Sciatic nerve (tissue), 2 donors: ENCODE measurements at places on chromosomes 4 and X. TPM values are rescaled to one million over a fixed set of nuclear protein-coding genes. Genes with fewer than 3 reads are reported as not detected.

DNA sequence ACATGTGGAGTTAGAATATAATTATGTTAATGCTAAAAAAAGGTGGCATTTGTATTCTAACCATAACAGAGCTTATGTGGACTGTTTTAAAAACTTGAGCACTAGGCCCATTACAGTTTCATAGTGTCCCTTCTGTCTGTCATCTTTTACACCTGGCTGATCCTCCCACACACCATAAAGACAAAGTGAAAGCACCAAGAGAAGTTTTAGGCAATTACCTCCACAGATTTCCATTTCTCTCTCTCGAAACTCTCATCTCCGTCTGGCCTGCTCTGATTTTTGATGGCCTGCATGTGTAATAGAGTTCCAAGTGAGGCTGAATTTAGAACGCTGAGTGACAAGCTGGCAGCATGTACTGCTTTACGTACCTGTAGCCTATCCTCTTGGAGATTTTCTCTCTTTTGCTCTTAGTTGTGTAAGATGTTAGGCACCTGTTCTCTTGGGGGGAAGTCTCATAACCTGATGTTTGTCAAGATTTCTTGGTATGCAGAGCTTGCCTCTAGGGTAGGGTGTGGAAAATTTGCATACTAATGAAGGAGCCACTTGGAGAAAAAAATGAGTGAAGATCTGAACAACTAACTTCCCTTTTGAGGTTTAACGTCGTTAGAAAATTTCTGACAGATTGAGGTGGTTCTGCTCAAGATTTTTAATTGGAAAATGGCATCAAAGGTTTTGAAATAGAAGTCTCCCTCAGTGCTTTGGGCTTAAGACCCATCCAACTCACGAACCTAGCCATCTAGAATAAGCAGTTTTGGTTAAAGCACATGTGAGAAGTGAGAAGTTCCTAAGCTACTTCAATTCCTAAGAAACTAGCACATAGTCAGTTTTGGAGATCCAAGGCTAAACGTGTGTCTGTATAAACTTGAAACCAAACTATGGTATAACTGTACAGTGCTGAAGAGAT is 57.6 kb upstream of the RAP1GDS1 start:
- no peak for DNase-seq

DNA sequence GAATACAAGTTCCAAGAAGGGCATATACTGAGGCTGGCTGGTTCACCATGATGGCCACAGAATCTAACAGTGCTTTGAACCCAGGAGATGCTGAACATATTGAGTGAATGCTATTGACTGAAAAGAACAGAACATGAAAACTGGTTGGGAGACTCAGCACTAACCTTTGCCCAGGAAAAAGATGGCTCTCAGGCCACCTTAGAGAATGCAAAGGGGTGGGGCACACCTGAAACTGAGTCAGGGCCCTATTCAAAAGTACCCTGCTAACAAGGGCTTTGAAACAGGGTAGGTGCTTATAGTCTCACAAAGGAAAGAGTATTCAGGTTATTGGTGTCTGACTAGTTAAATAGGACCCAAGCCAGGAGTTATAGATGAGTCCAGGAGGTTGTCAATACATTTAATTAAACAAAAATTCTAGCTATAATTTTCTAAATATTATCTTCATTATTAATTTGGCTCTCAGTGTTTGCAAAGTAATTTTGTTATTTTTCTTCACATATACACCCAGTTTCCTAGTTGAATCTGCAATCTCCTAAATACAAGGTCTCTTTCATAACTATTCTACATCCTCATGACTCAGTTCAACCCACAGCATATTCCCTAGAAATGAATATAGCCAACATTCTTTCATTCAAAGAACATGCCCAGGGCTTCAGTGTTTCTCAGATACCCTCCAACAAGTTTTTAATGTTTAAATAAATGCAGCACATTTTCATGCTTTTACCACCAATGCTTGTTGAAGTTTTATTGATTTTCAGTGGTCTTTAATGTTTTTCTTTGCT is 144.2 kb upstream of the RAPGEF2 start:
- no peak for DNase-seq

- DNase-seq, result no peak
Observed at GRCh38 chr4:55980725-55981124, 32.0 kb downstream of the CEP135 start.

DNA sequence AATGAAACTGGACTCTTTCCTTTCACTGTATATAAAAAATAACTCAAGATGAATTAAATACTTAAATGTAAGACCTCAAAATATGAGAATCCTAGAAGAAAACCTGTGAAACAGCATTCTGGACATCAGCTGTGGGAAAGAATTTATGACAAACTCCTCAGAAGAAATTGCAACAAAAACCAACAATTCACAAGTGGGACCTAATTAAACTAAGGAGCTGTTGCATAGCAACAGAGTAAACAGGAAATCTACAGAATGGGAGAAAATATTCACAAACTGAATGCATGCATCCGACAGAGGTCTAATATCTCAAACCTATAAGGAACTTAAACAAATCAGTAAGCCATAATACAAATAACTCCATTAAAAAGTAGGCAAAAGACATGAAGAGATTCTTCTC is 851.7 kb upstream of the PCDH10 start:
- no peak for DNase-seq

DNA sequence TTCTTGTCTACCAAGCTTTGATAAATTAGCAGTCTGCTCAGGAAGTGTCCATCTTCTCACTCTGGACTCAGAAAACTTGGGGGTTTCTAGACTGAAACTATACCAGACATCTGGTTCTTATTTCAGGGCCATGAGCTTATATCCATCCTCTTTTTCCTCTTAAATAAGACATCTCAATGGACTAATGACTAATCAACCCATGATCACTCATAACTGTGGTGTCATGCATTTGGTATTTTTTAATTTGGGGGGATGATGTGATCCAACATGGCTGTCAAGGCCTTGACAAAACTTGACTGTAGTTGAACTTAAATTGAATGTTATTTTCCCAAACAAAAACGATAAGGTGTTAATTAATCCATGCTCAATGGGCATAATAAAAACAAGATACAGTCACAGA is 87.8 kb downstream of the GPRASP3 start:
- DNase-seq, result no peak

DNA sequence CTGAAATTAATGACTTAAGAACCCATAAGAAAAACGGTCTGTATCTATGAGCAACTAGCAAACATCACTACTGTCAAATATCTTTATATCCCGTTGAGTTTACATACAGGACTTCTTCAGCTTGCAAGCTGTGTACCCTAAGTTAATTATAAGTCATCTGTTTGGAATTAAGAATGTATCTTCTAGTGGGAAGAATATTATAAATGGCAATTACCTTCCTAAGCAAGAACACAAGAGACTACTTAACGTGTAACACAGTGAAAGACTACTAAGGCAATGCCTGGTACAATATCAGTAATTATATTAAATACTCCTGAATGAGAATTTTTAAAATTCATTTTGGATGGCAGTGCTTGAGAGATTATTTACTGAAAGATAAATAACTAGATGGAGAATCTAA is 58.5 kb downstream of the ADGRA3 start:
- no peak for DNase-seq

FOXR2 gene
- not detected for total RNA-seq
